ENCODE measurements at places on chromosomes 6 and 20.

GRCh38 chr6:2103765-2104523 lies 141.5 kb downstream of the GMDS start:
- DNase-seq: peak; percentile 6

DNA sequence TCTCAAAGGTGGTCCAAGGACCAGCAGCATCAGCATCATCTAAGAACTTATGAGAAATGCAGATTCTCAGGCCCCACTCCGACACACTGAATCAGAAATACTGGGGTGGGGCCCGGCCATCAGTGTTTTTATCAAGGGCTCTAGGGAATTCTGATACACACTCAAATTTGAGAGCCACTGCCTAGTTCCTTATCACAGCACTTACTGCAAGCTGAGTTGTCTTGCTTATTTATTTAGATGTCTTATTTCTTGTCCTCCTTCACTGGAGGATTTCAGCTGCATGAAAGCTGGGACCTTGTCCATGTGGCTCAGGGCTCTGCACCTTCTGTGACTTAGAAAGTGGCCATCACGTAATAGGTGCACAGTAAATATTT lies 139.4 kb upstream of the RREB1 start:
- no peak for DNase-seq

- DNase-seq: no peak
Measured at GRCh38 chr6:45592991-45593390, 215.3 kb upstream of the SUPT3H start.

GRCh38 chr6:96196633-96197032 lies 180.9 kb downstream of the FUT9 start:
- no peak for DNase-seq

DNA sequence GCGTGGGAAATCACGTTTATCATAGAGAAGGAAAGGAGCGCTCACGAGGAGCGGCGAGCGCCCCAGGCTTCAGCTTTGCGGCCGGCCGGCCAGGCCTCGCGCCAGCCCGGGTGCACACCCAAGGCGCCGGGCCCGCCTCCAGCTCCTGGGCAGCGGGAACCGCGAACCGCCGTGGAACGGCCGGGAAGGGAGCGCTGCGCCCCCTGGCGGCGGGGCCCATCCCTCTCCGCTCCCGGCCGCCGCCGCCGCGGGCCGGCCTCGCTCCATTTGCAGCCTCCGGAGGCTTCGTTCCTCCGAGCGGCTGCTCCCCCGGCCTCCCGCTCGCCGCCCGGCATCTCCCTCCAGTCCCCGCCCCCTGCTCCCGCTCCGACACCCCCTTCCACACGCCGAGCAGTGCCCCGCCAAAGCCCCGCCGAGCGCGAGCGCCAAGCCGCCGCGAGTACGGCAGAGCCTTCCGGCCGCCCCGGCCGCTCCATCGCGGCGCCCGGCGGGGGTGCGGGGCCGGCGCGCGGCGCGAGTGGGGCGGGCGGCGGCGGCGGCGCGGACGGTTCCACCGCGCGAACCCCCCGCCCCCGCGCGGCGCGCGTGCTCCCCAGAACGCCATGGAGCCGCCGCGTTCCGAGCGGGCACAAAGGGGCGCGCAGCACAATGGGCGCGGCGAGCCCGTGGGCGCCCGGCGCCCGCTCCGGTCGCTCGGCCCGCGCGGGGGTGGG lies 946 bp downstream of the BEND3 start:
- peak; percentile 69 for DNase-seq

GRCh38 chr20:22509090-22509842 lies 75.1 kb downstream of the FOXA2 start:
- DNase-seq: no peak

GRCh38 chr6:25170640-25171039 lies 108.5 kb upstream of the CARMIL1 start:
- DNase-seq: no peak

Measured in DMS 273 treated with DMSO at 0.1 percent for 48 hours (cell line).